Dermis blood vessel endothelial cell (primary cell): ENCODE measurements at places on chromosomes 3 and 15. TPM values are rescaled to one million over a fixed set of nuclear protein-coding genes. Genes with fewer than 3 reads are reported as not detected.

GRCh38 chr3:39108200-39108710 lies 775 bp downstream of the TTC21A start:
- DNase-seq: no peak

GRCh38 chr3:156551261-156551660 lies 3.7 kb downstream of the SSR3 start:
- DNase-seq: peak; percentile 68

DNA sequence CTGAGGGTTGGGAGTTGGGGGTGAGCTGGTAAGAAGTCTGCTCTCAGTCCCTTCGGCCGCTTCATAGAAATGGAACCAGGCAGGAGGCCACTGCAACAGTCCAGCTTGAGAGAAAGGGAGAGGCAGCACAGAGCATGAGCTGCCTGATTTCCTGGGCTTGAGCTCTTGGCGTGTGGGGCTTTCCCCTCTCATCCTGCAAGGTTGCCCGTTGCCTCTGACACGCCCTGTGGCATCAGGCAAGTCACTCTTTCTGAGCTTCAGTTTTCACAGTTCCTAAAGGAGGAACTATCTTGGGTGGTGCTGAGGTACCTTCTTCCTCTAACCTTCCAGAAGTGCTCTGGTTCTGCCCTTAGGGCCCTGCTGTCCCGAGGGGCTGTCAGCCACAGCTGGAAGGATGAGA lies 4.9 kb downstream of the MESP2 start:
- DNase-seq: no peak

DNA sequence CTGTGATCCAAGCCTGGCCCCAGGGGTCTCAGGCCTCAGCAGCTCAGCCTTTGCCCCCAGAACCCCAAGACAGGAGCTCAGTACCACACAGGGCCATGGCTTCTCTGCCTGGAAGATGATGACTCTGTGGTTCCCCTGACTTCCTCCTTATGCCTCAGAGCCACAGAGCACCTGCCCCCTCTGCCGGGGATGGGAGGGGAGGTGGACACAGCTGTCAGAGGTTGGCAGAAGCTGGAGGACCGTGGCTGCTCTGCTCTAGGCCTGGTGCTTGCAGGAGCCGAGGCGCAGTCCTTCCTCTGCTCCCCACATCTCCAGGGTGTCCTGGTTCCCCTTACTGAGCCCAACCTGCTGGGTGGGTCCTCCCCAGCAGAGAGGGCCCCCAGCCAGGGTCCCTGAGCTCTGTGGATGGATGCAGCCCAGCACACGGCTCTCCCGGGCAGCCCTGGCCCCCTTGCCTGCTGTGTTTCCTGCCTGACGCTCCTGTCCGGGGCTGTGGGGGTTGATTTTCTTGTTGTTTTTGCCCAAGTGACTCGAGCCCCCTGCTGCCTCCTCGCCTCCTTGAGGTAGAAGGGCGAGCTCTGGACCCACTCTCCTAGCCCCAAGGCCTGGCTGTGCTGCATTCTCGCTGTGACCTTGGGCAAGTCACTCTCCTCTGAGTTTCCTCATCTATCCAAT lies 36.6 kb downstream of the PSTPIP1 start:
- peak; percentile 19 for DNase-seq

DNA sequence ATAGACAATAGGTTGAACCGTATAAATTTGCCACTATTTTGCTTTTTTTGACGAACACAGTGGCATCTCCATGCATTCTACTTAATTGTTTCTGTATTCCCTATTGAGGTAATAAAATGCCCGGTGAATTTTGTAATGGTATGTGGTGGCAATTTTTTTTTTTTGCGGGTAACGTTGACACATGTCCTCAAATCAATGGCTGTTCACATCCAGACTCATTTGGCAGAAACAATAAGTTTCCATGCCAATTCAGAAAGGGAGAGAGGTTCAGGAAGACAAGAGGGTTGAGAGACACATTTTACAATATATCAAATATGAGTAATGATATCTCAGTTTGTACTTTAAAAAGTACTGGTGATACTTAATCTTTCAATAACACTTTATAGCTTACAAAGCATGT lies 463.9 kb downstream of the WDR72 start:
- DNase-seq: no peak

DNA sequence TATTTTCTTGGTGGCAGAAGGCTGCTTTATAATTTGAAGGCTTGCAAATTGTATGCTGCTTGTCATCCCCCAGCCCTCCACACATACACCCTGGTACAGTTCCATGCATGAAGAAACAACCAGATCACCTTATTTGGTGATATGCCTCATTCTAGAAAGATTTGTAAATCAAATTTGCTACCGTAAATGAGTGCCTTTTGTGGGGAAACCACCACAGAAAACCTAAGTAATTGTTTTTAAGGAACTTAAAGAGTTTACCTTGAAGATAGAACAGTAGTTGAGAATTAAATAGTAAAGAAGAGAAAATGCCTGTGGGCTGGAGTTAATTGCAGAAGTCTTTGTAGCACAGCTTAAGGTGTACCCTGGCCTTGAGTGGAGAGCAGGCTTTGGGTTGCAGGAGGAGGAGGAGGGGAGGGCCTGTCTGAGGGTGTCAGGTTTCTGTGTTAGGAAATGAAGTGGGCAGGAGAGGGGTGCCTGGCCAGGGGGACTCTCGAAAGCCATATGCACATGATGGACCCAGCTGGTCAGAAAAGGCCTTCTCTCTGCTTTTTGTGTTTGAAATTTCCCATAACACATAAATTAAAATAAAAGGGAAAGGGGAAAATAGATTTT lies 6.9 kb downstream of the NIPA2 start:
- DNase-seq: no peak

DNA sequence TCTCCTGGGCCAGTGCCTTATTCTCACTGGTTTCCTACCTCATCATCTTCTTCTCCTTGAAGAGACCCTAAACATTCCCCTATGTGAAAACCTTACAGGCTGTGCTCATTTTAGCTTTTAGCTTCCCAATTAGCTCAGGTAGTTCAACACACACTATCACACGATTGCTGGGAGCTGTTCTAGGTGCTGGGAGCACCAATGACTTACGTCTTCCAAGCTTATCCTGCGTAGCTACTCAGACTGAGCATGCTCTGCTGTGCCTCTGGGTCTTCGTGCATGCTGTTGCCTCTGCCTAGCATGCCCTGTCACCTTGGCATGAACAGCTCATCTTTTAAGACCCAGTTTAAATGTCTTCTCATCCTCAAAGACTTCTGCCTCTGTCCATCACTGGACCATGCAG lies 55.7 kb upstream of the APEH start:
- DNase-seq: peak; percentile 8

DNA sequence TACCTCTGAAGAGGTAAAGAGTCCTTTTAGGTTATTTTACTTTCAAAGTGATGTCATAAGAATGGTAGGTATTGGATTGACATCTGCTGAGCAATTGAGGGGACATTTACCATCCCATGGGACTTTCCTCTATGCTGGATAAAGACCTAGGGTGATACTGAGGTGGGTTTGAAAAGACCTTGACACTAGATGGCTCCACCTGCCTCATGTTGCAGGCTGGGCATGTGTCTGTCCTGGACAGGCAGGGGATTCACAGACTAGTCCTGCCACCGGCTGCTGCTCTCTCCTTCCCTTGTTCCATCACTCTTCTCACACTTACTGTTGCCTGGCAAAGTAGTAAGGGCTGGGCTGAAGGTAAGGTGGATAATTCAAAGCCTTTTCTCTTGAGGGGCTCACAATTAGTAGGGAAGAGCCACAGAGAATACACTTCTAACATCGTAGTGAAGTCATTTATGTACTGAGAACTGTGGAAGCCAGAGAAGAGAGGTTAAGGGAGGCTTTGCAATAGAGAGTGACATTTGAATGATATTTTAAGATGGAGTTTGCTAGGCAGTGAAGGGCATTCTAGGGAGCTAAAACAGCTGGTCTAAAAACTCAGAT lies 27.7 kb downstream of the TRAK1 start:
- peak; percentile 83 for DNase-seq

DNA sequence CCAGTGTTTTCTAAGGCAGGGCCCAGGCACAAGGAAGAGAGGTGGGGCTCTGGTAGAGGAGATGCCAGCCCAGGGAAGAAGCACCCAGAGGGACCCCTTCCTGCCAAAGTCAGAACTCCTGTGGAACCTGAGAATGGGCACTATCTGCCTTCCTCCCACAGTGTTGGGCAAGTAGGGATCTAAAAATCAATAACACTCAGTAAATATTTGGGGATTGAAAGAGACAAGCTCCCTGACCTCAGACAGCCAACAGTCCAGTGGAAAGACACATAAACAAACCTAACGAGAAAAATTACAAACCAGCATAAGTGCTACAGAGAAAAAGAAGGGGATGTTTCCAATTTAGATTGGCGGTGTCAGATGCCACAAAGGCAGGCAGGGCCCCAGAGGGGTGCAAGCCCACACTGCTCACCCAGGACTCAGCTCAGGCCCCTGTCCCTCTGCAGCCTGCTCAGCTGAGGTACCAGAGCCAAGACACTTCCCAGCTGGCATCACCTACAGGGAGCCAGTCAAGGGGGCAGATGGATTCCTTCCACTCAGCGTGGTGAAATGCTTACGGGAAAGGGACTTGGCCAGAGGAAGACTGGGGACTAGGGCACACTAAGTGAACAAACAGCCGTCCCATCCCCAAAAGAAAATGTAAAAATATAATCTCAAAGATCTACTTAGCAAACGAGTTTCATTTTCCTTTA lies 15.9 kb downstream of the ADCY5 start:
- DNase-seq: no peak

- no peak for DNase-seq
Observed at GRCh38 chr15:62828364-62828763, 214.2 kb upstream of the TPM1 start.

Gene ADAMTS9
- 80.3 and 86.0 TPM in 2 replicates for total RNA-seq

Gene MYO5C
- 26.7 and 44.2 TPM in 2 replicates for total RNA-seq

Gene RARB
- 1.2 and 1.5 TPM in 2 replicates for total RNA-seq
